Hepatic stellate cell (primary cell): ENCODE measurements at places on chromosomes 7 and 10.

GRCh38 chr10:132609211-132609610 is 71.6 kb downstream of the INPP5A start:
- no peak for DNase-seq

GRCh38 chr10:32790483-32790882 is 167.5 kb downstream of the ITGB1 start:
- peak; percentile 19 for DNase-seq

DNA sequence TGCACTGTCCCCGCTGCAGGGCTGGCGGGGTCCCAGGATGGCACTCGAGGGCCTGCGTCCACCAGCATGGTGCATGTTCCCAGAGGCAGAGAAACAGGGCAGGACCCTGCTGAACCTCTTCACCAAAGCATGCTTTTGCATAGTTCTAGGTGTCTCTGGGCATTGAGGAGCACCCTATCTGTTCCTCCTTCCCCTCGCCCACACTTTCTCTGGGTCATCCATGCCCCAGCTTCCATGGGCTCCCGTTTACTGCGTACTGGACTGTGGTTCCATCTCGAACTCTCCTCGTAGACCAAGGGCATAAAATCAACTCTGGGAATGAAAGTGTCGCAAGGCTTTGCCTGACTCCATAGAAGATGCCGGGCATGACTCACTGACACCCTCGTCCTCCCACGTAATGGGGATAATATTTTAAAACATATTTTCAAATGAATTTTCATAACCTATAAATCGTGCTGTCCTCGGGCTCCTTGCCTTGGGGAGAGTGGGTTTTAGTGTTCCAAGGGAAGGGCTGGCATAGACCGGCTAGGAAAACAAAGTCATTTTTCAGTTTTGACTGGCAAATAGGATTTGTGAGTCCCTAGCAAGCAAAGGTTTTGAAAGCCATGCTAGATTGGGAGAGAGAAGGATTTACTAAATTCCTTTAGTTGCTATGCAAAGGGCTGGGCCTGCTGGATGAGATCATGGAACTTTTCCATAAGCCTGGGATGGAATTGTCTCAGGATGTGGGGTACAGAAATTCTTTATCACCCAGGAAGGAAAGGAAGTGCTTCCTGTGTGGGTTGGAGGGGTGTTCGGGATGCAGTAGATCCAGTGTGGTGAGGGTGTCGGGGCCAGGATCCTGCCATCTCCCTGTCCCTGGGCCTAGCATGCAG is 498.7 kb upstream of the MKI67 start:
- DNase-seq = no peak

- peak; percentile 71 for DNase-seq
These were observed 152.6 kb downstream of the PKD1L1 start for GRCh38 chr7:47795631-47796030.

- DNase-seq = no peak
These were observed 757.7 kb downstream of the GRM8 start for GRCh38 chr7:126495001-126495400.

- DNase-seq = no peak
These were observed 68.9 kb downstream of the DYNC1I1 start for GRCh38 chr7:95840953-95841950.

DNA sequence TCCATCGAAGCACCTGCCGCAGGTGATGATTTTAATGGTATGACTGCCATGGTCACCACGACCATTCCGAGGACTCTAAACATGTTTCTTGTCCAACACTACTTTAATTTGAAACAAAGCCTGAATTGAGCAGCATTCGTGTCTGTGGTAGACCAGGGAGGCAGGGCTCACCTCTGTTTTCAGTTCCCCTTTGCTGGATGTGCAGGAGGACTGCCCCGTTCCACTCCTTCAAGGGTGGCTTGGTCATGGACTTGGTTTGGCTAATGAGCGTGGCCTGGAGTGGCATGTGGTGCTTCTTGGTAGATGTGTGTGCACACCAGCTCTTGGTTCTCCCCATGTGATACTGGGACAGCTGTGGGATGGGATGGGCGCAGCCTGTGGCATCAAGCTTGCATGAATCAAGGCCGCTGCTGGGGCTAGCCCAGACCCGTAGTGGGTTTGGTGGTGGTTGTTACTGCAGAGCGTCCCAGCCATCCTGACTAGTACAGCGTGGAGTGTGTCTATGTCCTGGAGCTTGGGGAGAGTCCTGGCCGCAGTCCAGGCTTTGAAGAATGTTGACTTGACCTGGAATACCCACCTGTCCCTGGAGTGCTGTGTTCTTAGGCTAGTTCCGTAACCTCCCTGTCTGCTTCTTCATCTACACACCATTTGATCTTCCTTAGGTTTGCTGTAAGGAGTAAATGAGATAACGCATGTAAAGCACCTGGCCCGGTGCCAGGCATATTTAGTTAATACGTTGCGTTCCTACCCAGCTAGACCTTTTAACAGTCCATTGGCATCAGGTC is 34.8 kb downstream of the MGMT start:
- DNase-seq = no peak

DNA sequence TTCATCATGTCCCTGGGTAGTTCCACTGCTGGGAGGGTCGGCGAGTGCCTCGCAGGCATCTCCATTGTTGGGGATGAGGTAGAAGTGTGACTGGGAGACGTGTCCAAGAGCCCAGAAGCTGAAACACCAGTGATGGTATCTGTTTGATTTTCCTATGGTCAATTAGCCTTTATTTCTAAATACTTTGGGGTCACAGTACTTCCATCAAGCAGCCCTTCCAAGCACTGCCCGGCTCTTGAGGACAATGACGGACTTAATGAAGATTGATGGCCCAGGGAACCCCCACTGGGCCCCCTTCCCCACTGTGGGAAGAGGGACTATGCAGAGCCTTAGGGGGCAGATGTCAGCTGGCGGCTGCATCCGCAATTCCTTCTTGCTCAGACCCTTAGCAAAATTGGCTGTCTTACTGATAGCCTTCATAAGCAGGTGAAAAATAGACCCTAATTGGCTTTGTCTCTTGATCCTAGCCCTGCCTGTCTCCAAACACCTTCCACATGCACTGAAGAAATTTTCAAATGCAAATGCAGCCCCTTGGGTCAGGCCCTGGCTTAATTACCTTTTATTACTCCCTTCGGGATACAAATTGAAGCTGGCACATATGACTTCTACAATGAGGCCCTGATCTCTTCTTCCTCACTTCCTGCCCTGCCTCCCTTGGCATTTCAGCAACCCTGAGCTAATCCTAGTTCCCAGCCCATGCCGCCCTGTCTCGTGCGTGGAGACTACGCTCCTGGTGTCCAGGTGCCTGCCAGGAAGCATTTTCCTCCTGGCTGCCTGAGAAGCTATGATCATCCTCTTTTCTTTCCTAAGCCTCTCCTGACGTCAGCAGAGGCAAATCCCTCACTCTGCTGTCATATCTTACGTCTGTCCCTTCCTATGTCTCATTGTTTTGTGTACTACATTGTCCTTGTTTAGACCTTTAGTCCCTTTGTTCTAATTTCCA is 124.5 kb upstream of the GDF10 start:
- DNase-seq = no peak

- DNase-seq = no peak
These were observed 57.0 kb downstream of the DNAJC12 start for GRCh38 chr10:67780759-67781538.

GRCh38 chr7:41702635-41703371 is at the start of gene INHBA:
Gene INHBA (minus strand): TSS chr7:41703090. CDS start chr7:41700374, 2,716 bp downstream.
- DNase-seq = peak; percentile 87

- no peak for DNase-seq
These were observed 19.4 kb downstream of the ITGB1 start for GRCh38 chr10:32938554-32939061.

DNA sequence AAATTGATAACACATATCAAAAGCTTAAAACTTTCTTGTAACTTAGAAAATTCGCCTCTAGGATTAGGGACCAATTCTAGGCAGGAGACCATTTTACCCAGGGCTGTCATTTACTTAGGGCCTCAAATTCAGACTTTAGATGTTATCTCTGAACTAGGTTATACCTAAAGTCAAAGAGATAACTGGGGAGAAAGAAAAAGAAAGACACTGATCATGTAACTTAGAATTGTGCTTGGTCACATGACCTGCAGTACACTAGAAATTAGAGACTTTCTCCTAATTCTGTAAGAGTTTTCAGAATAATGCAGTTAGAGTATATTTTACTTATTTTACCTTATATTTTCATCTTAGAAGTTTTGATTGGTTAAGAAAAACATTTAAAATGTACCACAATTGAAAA is 16.7 kb downstream of the ASB4 start:
- no peak for DNase-seq

- DNase-seq = peak; percentile 8
These were observed 131.9 kb downstream of the CALCR start for GRCh38 chr7:93442478-93443224.

DNA sequence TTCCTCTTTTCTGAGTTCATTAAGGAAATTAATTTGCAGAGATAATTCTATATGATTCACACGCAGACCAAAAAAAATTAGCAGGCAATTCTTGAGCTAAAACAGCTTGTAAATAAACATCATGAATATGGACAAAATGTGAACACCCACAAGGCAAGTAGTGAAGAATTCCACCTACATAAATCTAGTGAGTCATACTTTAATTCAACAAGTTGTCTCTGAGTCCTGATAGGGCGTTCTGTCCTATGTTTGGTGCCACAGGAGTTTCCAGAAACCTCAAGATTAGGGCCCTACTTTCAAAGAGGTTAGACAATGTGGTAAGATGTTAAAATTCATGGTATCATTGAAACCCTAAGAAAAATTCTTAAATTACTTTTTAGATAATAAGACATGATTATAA is 122.3 kb downstream of the SGMS1 start:
- DNase-seq = no peak

GRCh38 chr7:19145434-19146115 is 354 bp upstream of the FERD3L start:
- peak; percentile 7 for DNase-seq

- DNase-seq = peak; percentile 9
These were observed 74.4 kb downstream of the GLCCI1 start for GRCh38 chr7:8042796-8043535.

GRCh38 chr7:121755818-121756552 is 117.0 kb upstream of the PTPRZ1 start:
- DNase-seq = no peak

GRCh38 chr7:132680590-132680989 is 104.3 kb upstream of the PLXNA4 start:
- DNase-seq = no peak

GRCh38 chr7:157073335-157073734 is 62.9 kb upstream of the MNX1 start:
- no peak for DNase-seq

DNA sequence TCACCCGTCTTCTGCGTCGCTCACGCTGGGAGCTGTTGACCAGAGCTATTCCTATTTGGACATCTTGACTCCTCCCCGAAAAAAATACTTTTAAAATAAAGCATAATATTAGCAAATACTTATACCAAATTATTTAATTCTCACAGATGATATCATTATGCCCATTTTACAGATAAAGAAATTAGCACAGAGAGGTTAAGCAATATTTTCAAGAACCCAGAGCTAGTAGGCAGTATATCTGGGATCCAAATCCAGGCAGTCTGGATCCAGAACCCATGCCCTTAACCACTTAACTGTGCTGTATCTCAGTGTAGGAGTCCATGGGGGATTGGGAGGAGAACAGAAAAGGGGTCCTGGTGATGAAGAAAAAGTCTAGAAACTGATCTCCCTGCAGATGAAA is 6.1 kb downstream of the IQUB start:
- DNase-seq = no peak

DNA sequence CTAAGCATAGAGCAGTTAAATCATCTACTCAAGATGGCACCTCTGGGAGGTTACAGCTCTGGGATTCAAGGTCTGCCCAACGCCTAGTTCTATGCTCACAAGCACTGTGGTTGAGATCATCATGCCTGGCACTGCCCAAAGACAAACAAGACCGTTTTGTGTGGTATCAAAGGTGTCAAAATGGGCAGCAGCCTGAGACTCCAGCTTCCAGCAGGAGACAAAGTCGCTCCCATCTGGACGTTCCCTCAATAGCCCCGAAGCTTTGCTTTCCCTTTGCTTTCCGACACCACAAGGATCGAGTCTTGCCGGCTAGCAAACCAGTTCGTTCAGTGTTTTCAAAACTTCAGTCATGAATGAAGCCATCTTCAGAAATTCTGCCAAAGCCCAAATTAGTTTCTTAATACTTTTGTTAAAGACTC is 5.1 kb downstream of the HABP2 start:
- DNase-seq = no peak

GRCh38 chr7:157394246-157395191 is 57.7 kb downstream of the DNAJB6 start:
- DNase-seq = no peak

GRCh38 chr10:124698545-124699469 is 45.4 kb downstream of the FAM53B start:
- no peak for DNase-seq

DNA sequence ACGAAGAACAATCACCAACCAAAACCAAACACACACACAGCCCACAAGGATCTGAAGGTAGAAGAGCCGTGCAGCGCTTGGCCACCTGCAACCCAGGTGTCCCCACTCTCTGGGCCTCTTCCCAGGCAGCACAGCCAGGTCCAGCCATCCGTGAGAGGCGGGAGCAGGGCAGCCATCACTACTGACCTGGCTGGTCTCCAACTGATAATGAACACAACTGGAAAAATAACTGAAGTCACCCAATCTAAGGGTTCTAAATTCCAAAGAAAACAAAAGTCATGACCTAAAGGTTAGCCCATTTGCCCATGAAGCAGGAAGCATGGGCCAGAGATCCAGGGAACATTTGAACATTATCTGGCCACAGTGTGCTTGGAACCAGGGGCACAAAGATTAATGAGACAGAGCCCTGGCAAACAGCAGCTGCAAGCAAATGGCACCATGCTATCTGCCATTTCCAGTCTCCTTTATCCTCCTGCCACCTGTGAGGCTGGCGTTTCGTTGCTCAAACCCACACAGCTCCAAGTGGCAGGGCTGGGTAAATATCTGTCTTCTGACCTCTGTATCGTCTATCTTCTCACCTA is 207.9 kb downstream of the TNS3 start:
- DNase-seq = no peak

DNA sequence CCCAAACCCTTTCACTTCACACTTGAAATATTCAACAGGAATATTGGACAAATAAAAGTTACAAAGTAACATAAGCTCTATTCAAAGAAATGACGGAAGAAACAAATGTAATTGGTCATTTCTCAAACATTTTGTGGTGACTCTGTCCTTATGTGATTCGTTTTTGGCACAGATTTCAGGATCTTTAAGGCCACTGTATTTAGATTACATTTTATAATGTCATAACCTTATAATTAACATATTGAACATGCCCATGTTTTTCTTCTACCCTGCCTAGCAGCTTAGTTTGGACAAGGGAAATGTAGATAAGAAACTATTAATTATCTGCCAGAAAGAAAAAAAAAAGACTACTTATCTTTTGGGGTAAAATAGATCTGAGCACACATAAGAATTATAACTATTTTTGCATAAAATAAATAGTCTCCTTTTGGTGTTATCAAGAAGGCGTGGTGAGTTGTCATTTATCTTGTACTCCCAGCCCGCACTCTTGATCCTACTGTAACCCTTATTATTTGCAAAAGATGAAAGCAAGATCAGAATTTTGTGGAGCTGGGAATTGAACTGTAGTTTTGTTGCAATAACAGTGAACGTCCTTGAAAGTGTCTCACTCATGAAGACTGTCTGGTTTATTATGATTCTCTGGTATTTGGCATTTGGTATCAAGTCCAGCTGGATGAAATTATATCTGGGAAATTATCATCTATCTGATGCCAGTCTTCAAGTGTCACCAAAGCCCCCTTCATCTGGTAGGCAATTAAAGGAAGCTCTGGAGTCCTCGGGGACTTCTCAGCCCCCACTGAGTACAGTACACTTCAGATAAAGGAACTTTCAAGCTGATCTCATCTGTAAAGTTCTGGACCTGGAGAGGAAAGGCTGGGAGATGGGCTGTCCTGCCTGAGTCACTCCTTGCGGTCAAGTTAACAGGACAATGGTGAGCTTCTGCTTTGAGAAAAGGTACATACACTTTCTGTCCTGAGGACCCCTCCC is 175.7 kb upstream of the INHBA start:
- no peak for DNase-seq

- DNase-seq = no peak
These were observed 169.6 kb downstream of the ELFN1 start for GRCh38 chr7:1839701-1840100.
